Naive thymus-derived CD8-positive, alpha-beta T cell (primary cell): ENCODE measurements at places on chromosomes 2 and 18. TPM values are rescaled to one million over a fixed set of nuclear protein-coding genes. Genes with fewer than 3 reads are reported as not detected.

DNA sequence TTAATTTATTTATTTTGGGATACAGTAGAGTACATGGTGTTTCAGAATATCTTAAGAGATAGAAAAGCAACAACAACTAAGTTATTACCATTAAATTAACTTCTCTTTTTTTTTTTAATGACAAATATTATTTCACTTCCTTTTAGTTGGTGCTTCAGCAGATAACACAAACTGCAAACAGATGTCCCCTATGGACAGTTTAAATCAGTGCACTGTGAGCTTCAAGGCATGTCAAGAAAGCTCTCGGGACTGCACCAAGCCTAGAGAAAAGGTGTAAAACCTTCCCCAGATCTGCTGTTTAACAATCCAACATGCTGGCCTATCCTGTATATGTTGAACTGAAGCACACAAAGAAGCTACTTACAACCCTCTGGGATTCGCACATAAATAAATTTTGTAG lies 122.7 kb downstream of the TCF4 start:
- DNase-seq: no peak

GRCh38 chr2:6945087-6945813 lies 28.0 kb downstream of the RNF144A start:
- DNase-seq: no peak

- no peak for DNase-seq
Measured at GRCh38 chr2:116582850-116583249, 1231.6 kb upstream of the DDX18 start.

The MEX3C gene
- 54.3 TPM for total RNA-seq

DNA sequence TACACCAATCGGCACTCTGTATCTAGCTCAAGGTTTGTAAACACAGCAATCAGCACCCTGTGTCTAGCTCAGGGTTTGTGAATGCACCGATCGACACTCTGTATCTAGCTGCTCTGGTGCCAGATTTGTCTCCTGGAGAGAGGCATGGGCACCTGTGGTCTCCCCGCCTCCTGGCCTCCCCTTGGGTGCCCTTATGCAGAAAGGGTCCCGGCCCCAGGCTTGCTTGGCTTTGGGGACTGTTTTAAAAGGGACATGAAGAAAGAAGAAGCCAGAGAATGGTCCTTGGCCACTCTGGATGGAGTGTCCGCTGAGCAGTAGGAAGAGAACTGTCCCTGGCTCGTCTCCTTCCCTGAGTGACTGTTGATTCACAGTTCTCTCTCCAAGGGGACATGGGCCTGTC lies 11.5 kb upstream of the ALPP start:
- no peak for DNase-seq

GRCh38 chr2:233227346-233227978 lies 24.0 kb upstream of the ATG16L1 start:
- no peak for DNase-seq

DNA sequence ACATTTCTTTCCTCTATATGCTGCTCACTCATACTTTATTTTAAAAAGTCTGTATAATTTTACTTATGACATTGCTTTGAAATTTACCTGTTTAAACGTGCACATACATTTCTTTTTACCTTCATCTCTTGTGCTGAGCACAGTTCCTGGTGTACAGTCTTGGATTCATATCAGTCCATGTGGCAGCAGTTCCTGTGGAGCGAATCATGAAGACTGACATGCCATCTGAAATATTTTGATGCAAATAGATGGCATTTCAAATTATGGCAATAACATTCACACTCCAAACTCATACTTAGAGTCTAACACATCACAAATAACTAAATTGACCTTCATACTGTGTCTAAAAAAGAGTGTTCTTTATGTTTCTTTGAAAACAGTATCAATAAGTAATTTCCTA lies 90.3 kb upstream of the CDH2 start:
- DNase-seq: no peak

GRCh38 chr2:26478366-26478765 lies 442 bp upstream of the OTOF start:
- no peak for DNase-seq

GRCh38 chr2:122856696-122857095 lies 1101.2 kb downstream of the TSN start:
- no peak for DNase-seq

The SEMA4F gene
- total RNA-seq: 18.9 TPM

GRCh38 chr2:85071096-85071495 lies 62.1 kb upstream of the TCF7L1 start:
- DNase-seq: no peak

DNA sequence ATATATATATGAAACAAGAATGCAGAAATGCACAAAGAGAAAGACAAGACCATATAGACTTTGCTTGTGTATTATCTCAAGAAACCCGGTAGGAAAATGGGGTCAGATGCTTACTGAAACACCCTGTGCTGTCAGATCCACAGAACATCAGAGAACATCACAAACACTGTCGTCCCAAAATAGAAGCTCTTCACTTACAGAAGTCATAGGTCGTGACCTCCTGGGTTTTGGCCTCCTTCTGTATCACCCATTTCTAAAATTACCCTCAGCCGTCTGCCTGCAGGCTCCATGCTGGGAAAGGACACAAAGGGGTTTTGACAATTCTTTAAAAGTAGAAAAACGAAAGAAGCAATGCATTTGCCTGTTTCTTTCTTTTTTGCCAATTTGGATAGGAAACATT lies 137.9 kb downstream of the PAX3 start:
- DNase-seq: no peak

DNA sequence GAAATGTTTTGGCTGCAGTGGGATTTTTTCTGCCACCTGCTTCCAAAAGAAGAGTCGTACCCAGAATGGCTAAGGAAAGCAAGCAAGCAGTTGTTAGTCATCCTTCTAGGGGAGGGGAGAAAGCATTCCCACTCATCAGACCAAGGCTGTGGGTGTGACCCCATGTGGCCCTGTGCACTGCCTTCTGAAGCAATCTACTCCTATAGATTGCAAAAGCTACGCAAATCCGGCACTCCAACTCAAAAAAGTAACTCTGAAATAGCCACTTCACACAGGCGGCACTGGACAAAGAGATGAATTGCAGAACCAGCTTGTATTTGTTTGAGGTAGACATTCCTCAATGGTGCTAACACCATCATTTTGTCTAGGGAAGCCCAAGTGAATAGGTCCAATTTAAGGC lies 44.3 kb downstream of the ST3GAL5 start:
- no peak for DNase-seq

The PDE1A gene
- total RNA-seq: not detected

- DNase-seq: no peak
Measured at GRCh38 chr18:48475635-48476549, 62.9 kb upstream of the CTIF start.

DNA sequence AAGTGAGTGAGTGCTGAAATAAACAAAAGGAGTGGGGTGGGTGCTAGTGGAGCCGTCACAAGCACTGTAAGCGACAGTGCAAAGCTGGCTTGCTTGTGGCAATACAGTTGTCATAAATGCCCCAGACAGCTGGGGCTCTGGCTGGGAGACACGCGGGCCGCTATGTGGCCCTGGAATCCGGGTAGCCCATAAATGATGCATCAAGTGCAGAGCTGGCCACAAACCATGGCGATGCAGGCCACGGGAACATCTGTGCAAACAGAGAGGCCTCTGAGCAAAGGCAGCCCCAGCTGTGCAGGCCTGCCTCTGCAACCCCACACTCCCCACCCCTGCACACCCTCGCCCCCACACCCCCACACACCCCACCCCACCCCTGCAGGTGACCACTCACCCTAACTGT lies 349.2 kb upstream of the ID2 start:
- no peak for DNase-seq

GRCh38 chr2:200655918-200656580 lies 70.2 kb downstream of the AOX1 start:
- DNase-seq: no peak

DNA sequence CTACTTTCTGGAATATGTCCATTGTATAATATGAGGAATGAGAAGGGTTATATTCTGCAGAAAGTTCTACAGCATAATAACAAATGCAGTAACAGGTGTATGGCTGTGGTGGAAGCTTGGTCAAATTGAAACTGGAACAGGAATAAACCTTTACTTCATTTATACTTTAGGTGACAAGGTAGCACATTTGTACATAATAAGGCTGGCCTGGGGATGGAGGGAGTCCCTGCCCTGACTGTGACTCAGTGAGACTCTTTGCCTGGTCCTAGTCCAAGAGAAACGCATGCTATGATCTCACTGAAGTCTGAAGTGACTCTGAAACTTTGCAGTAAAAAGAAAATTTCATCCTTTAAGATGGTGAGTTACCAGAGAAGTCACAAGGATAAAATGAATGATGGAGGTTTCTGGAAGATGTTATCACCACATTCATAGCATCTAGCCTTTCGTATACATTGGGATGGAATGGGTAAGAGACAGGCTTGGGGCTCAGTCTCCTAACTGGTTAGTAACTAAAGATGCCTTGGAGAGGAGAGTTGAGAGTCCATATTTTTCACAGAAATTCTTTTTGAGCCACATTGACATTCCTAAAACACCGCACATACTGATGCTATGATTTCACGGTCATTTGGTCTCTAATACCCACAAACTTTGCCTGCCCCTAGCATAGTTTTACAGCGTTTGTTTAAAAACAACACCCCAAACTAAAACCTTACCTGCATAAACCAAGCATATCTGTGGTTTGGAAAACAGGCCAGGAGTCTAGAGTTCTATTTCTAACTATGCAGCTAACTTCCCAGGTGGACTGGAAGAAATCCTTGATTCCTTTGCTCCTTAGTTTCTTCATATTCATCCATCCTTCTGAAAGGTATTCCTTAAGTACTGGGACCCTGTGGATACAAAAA lies 42.4 kb upstream of the NABP1 start:
- DNase-seq: no peak

DNA sequence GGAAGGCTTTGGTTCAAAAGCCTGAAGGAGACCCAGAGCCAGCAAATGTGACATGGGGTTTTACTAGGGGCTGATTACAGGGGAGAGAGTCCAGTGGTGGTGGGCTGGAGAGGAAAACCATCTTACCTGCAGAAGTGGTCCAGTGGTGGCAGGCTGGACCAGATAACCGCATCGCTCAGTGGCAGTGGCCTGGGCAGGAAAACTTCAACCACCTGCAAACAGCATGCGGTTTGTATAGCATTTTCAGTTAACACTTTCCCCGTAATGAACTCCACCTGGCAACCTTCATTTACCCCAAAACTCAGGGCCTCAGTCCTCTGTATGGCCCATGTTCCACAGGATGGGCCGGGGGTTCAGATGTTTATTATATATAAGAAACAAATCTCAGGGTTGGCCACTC lies 114.4 kb downstream of the LRRTM1 start:
- DNase-seq: no peak

The CTAGE1 gene
- total RNA-seq: not detected

GRCh38 chr18:22213333-22213973 lies 44.1 kb downstream of the GATA6 start:
- DNase-seq: no peak

The TTN gene
- total RNA-seq: 28.1 TPM
